ENCODE measurements at places on chromosomes 12 and 14.

DNA sequence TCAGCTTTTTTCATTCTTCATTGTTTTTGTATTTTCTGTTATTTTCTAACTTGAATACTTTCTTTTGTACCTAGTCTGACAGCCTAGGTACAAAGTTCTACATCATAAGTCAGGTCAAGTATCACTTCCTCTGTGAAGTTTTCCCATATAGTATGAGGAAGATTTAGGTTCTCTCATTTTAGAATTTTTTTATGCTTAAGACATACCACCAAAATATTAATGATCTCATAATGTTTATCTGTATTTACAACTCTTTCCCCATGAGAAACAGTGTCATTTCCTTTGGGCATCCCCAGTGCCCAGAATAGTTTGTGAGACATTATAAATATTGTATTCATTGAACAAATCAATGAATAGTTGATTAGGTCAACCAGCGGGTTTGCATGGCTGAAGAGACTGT, 3.1 kb upstream of the ATF7IP start:
- no peak for DNase-seq

DNA sequence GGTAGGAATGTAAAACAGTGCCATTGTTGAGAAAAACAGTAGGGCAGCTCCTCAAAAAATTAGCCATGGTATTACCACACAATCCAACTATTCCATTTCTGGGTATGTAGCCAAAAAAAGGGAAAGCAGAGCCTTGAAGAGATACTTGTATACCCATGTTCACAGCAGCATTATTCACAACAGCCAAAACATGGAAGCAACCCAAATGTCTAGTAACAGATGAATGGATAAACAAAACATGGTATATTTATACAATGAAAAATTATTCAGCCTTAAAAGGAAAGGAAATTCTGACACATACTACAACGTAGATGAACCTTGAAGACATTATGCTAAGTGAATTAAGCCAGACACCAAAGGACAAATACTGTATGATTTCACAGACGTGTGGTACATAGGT, 67.6 kb upstream of the GNG2 start:
- DNase-seq, result no peak

- no peak for DNase-seq
Observed at GRCh38 chr12:118704527-118705241, 276.7 kb upstream of the SRRM4 start.

DNA sequence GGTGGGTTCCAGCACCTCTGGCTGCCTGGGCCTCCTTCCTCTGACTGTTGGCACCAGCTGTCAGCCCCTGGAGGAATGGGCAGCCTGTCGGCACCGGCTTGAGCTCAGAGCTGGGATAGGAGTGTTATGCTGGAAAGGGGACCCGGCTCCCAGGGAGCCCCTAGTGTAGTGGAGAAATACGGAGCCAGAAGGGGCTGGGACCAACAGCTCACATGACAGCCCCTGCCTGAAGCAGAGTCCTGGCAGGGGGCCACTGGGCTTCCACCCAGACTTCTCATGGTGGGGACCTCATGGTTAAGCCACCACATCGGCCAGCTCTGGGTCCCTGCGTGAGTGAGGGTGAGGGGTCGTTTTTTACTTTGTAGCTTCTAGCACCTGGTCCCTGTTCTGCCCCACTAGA, 174.5 kb downstream of the TSPAN9 start:
- no peak for DNase-seq

DNA sequence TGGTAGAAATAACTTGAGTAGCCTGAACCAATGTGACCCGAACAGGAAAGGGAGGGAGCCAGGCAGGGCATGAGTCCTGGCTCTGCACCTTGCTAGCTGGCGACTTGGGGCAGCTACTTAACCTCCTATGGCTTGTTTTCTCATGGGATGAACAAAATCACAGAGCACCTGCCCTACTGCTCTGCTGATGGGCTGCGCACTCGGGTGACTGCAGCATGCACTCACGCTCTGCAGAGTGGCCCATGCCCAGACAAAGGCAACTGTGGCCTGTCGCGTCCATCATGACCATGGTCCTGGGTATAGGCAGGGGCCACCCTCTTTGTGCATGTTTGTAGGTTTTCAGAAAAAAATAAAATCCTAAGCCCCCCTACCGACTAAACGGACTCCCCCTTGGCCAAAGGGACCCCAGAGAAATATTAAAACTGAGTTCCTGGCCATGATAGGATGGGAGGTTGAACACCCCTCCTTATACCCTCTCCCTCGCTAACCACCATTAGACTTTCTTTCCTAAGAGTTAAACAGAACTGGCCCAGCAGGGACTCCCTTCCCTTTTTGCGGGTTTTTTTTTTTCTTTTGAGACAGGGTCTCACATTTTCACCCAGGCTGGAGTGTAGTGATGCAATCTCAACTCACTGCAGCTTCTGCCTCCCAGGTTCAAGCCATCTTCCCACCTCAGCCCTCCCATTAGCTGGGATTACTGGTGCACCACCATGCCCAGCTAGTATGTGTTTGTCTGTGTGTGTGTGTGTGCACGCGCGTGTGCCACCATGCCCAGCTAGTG, 32.5 kb downstream of the VWF start:
- no peak for DNase-seq

DNA sequence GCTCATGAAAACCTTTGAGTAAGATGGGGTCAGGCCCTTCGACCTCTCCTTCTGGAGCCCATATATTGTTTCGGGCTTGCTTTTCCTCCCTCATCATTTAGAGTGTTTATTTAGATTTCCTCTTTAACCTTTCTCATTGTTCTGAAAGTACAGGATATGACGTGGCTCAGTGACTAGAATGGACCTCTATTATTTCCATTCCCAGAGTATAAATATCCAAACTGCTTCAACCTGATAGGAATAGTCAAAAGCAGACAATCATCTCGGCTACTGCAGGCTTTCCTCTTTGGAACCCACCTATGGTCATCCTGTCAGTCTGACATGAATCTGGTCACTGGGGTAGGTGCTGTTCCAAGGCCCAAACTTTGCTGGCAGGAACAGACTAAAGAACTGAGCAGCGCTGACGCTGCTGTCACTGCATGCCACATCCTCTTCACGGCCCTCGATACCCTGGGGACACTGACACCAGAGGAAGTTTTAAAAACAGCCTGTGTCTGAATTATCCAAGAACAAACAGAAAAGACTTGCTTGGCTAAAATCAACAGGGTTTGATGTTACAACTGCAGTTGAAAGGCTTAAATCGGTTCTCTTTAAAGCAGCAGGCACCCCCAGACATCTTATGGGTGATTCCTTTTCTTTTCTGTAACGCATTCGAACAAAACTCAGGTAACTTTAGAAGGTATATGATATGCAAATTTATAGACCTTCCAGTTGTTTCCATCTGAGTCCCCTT, 5.0 kb upstream of the DDX47 start:
- DNase-seq, result peak; percentile 3

DNA sequence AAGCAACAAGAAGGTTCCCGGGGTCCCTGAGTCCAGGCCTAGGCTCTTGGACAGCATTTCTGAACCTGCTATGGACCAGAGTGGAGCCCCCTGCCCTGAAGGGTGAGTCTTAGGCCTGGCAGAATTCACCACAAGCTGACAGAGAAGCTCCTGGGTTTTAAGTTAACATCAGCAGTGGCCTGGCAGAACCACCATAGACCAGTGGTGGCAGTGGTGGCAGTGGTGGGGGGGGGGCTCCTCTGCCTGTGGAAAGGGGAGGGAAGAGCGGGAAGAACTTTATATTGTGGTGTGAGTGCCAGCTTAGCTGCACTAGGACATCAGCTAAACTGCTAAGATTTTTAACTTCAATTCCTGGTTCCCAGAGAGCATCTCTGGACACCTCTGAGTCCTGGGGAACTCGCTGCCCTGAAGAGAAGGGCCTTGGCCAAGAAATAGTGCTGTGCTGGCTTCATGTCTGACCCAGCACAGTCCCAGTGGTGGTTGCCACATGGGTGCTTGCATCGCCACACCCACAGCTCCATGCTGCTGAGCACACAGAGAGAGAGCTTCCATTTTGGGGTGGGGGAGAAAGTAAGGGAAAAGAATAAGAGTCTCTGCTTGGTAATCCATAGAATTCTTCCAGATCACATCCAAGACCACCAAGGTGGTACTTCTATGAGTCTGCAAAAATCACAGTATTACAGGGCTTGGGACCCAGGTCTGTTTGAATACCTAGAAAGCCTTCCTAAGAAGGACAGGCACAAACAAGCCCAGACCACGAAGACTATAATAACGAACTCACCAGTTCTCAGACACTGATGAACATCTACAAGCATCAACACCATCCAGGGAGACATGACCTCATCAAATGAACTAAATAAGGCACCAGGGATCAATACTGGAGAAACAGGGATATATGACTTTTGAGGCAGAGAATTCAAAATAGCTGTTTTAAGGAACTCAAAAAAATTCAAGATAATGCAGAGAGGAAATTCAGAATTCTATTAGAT, 20.4 kb upstream of the RNF212B start:
- DNase-seq, result no peak

GRCh38 chr14:99174081-99174769, 97.8 kb downstream of the BCL11B start:
- DNase-seq, result no peak

- no peak for DNase-seq
Observed at GRCh38 chr12:128316078-128316477, 49.1 kb downstream of the TMEM132C start.

DNA sequence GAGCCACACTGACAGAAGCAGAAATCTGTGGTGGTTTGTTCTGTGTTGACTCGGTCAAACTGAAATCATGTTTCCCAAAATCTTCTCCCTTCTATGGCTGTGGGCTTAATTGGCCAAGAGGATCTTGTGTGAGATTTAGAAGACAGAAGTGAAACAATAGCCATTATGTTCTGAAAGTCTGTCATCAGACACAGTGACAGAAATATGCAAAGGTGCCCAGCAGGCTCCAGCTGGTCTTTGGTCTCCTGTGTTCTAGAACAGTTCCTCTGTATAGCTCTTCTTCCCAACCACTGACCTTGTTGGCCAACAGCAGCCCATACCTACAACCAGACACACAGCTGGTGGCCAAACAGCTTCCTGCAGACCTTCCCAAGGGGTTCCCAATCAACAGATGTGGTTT, 25.0 kb upstream of the COCH start:
- no peak for DNase-seq

DNA sequence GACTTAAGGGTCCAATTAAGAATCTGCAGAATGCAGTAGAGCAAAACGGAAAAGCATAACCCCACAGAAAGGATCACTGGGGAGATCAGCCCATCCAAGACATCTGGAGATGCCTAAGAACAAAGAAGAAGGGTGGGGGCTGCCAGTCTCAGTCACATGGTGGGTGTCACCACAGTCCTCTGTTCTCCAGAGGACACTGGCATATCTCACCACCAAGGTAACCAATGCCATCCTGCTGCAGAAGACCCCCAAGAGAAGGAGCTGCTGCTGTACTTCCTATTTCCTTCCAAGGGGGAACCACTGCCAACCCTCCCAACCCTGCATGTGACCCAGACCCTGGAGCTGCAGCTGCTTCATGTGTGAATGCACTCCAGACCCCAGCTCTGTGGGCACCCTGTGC, 91.2 kb downstream of the PTGER2 start:
- no peak for DNase-seq

DNA sequence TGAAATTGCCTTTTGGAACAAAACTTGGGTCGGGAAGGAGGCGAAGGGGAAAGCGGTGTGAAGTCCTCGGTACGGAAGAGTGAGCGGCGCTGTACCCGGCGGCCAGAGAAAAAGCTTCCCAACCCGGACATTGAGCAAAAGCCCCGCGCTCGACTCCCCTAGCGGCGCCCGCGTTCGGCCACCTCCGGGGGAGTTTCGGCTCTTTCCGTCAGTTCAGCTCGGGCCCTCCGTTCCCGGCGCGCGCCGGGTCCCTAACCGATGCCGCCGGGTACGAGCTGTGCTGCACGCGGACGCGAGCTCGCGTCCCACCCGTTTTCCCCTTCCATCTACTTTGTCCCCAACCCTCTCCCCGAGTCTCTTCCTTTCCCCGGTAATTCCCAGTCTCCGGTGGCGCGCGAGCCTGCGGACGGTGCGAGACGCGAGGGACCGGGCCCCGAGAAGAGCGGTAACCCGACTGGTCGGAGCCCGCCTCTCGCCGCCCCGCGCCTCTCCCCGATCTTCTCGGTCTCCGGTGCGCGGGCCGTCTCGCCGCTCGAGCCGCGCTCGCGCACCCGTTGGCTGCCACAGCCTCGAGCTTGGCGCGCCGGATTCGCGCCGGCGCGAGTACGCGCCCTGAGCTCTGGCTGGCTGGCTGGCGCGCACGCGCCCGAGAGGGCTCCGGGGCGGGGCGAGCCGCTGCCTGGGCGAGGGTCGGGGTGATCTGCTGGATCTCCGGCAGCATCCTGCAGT, 446 bp upstream of the SPATS2 start:
- DNase-seq, result peak; percentile 76

DNA sequence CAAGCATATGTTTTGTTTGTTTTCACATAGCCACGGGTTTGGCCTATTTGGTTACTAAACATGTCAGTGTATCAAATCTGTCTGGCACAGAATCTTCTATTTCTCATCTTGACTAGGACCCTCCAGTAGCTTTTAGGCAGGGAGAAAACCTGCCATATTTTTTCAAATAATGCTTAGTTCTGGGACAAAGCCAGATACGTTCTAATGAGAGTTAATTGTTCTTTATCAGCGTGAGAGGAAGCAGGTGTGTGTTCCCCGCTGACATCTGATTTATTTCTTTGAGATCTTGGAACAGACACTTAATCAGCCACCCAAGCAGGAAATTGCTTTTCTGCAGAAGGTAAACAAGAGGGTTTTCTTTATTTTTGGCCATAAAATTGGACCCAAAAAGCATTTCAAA, 54.8 kb downstream of the GOLGA5 start:
- no peak for DNase-seq

Data from activated T-helper 9 cell treated with anti-CD3 and anti-CD28 coated beads, Interleukin-2, amount 50 U/mL, for 16 hours (primary cell).